ENCODE measurements at places on chromosomes 1 and 21.
A peak's percentile ranks its signal among the peaks of the same experiment; 100 is the strongest.

GRCh38 chr21:46183910-46184624, at the start of gene SPATC1L:
TSS of gene SPATC1L (minus strand) at chr21:46184459. CDS start at chr21:46182816, 1,643 bp downstream.
- peak; percentile 25 for DNase-seq

GRCh38 chr1:157438146-157438545, 114.2 kb downstream of the FCRL5 start:
- DNase-seq, result no peak

DNA sequence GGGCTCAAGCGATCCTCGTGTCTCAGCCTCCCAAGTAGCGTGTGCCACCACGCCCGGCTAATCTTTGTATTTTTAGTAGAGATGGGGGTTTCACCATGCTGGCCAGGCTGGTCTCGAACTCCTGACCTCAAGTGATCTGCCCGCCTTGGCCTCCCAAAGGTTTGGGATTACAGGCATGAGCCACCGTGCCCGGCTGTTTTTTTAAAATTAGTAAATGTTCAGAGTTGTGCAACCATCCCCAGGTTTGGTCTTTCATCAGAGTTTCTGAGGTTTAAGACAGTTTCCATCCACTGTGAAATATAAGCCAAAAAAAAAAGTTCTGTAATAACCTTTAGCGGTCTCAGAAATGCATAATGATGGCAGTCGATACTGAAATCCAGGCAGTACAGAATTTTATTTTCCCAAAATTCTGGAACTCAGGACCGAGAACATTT, 550 bp upstream of the SYT11 start:
- DNase-seq, result no peak

DNA sequence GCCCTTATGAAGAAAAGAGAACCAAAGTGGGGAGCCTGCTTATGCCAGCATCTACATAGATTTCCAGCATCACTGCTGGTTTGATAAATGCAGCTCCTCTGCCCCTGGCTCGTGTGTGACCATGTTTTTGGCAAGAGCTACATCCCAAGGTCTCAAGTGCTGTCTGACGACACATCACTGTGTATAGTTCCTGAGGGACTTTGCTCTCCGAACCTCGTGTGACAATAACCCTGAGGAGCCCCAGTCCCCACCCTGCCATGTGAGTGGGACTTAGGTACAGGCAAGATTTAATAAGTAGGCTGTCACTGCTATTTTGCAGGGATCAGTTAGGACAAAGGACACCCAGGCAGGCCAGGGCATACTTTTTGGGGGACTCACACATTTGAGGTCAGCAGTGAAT, 28.8 kb upstream of the RERE start:
- DNase-seq, result no peak

GRCh38 chr1:116289193-116289592, 83.9 kb upstream of the ATP1A1 start:
- no peak for DNase-seq

GRCh38 chr21:44848821-44849521, 24.5 kb downstream of the PTTG1IP start:
- no peak for DNase-seq

DNA sequence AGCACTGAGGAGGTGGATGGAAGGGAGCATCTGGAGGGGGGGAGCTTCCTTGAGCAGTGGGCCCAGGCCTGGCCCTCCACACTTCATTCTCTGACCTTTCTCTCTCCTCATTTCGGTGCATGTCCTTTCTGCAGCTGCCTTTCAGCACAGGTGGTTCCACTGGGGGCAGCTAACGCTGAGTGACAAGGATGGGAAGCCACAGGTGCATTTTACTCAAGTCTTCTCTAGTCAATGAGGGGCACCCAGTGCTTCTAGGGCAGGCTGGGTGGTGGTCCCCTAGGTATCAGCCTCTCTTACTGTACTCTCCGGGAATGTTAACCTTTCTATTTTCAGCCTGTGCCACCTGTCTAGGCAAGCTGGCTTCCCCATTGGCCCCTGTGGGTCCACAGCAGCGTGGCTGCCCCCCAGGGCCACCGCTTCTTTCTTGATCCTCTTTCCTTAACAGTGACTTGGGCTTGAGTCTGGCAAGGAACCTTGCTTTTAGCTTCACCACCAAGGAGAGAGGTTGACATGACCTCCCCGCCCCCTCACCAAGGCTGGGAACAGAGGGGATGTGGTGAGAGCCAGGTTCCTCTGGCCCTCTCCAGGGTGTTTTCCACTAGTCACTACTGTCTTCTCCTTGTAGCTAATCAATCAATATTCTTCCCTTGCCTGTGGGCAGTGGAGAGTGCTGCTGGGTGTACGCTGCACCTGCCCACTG, 43.2 kb downstream of the YARS1 start:
- DNase-seq, result no peak

GRCh38 chr1:27623327-27624212, 11.4 kb downstream of the FGR start:
- no peak for DNase-seq

DNA sequence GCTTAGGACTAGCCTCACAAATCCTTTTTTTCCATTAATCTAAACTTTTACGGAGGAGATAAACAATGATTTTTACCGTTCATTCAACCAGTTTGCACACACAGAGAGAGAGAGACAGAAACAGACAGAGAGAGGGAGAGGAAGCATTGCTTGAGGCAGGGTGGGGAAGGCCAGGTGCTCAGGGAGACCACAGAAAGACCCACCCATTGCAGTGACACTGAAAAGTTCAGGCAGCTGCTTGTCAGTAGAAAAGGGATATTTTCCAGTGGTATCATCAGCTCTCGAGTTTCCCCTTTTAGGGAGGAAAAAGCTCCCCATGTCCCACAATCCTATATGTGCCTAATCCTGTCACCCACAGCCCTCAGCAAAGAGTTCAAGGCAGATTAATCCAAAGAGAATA, 27.2 kb downstream of the TCP10L start:
- DNase-seq, result no peak

- DNase-seq, result no peak
Measured at GRCh38 chr1:174534789-174535188, 87.0 kb downstream of the GPR52 start.

GRCh38 chr1:209433649-209434031, 149.9 kb upstream of the CAMK1G start:
- DNase-seq, result no peak

DNA sequence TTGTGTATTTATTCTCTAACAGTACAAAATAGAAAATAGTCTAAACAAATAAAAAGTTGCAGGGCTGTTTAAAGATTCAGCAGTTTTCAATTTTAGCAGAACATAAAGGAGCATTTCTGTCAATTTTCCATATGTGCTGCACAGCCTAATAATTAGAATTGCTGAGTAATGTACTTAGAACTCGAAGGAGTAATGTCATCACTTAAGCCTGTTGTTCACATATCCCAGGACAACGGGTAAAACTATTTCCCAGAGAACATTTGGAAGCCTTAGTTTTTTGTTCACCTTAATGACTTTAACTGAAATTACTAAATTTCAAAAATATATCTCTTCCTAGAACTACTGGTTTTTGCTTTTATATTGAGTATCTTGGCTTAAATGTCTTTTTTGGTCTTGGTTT, 81.6 kb downstream of the ZP4 start:
- DNase-seq, result no peak

DNA sequence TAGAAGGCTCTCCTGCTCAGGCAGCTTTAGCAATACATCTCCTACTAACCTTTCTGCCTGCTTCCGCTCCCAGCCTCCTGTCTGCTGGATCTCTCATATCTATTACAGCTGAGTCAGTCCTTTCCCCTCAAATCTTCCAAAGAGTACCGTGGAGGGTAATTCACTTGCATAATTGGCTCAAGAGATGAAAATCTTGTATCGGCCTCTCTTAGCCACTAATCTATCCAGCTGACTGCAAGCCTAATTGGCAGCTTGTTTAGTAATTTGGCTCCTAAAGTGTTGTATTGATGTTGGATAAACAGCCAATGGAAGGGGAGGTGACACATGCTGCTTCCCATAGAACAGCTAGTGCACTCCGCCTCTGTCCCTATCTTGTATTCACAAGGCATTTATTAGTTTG, 195.7 kb downstream of the GPATCH2 start:
- no peak for DNase-seq

- DNase-seq, result no peak
Measured at GRCh38 chr1:244254467-244254866, 197.2 kb downstream of the ADSS2 start.

DNA sequence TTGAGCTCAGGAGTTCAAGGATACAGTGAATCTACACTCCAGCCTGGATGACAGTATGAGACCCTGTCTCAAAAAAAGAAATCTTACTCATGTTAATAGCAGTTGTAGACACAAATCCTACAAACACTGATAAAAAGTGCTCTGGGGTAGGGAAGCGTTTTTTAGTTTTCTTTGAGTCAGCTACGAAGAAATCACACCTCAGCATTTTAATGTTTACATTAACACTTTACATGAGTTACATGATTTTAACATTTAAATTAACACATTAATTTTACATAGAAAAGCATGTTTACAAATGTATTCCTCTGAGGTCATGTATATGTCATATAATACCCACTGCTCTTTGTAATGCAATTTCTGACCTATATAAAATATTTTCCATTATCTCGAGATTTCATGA, 419.2 kb downstream of the DPYD start:
- DNase-seq, result no peak

DNA sequence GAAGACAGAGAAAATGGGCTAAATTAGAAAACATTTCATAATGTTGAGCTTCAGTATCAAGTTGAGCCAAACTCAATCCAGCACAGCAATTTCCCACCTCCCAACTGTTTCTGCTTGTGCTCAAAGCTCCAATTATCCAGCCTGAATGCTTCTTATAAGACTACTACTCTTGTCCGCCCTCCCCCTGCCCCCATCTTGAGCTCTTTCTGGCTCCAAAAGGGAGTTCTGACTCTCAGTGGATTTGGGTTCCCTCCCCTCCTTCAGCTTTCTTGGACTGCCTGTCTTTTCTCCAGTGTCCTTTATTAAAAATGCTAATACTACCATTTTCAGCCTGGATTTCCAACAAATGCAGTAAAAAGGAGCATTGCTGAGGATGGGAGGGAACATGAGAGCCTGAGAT, 174.8 kb downstream of the ASTN1 start:
- peak; percentile 4 for DNase-seq

- DNase-seq, result no peak
Measured at GRCh38 chr1:202952818-202953217, 5.3 kb downstream of the ADIPOR1 start.

GRCh38 chr1:172277275-172277674, 143.2 kb upstream of the C1orf105 start:
- no peak for DNase-seq

DNA sequence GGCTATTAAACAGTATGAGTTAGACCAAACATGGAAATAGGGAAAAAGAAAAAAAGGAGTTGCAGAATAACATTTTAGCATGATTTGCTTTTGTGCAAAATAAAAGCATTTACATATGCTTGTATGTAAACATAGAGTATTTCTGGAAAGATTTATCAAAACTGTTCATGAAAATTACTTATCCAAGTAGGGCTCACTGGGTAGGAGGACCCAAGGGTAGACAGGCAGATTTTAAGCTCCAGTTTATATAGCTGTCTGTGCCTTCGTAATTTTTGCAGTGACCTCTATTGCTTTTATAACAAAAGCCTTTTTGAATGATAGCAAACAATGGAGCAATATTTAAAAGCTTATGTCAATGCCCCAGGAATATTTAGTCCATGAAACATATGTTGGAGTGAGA, 228.8 kb upstream of the IRF2BP2 start:
- no peak for DNase-seq

GRCh38 chr1:41281334-41281733, 39.2 kb upstream of the SCMH1 start:
- DNase-seq, result no peak

DNA sequence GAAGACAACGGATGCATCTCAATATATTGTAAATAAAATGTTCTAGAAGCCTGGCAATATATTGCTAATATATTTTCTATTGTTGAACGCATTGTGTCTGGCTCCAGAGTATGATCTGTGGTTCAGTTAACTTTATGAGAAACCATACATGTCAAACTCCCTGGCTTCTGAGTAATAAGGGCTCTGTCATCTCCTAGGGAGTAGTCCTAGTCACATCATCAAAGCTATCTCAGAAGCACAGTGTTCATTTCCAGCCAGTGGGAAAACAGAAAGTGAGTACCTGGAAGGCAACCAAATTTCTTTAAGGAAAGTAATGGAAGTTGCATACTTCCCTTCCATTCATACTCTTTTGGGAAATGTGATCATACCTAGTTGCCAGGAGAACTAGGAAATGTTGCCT, 27.0 kb upstream of the ST6GALNAC5 start:
- DNase-seq, result no peak

- no peak for DNase-seq
Measured at GRCh38 chr1:19936061-19936750, 12.8 kb upstream of the PLA2G2E start.

- no peak for DNase-seq
Measured at GRCh38 chr1:22662318-22662717, 9.3 kb downstream of the C1QB start.

DNA sequence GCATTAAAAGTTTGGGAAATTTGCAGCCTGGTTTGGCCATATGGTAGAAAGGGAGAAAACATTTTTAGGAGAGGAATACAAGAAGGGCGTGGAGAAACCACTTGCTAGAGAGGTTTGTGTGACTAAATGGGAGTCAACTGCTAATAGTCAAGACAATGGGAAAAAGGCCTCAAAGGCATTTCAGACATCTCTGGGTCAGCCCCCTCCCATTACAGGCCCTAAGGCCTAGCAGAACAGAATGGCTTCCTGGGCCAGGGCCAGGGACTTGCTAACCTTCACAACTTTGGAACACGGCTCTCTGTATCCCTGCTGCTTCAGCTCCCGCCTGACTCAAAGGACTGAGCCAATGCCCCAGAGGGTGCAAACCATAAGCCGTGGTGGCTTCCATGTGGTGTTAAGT, 752.3 kb upstream of the ADAMTS5 start:
- DNase-seq, result no peak

GRCh38 chr1:112716133-112716720, 1.1 kb upstream of the PPM1J start:
- DNase-seq, result no peak

- peak; percentile 86 for DNase-seq
Measured at GRCh38 chr21:46285761-46286647, at the start of gene YBEY. TSS of gene YBEY (plus strand) at chr21:46286342. CDS start at chr21:46286914, 572 bp downstream.

- DNase-seq, result no peak
Measured at GRCh38 chr1:179141592-179142251, 59.9 kb downstream of the TOR3A start.

DNA sequence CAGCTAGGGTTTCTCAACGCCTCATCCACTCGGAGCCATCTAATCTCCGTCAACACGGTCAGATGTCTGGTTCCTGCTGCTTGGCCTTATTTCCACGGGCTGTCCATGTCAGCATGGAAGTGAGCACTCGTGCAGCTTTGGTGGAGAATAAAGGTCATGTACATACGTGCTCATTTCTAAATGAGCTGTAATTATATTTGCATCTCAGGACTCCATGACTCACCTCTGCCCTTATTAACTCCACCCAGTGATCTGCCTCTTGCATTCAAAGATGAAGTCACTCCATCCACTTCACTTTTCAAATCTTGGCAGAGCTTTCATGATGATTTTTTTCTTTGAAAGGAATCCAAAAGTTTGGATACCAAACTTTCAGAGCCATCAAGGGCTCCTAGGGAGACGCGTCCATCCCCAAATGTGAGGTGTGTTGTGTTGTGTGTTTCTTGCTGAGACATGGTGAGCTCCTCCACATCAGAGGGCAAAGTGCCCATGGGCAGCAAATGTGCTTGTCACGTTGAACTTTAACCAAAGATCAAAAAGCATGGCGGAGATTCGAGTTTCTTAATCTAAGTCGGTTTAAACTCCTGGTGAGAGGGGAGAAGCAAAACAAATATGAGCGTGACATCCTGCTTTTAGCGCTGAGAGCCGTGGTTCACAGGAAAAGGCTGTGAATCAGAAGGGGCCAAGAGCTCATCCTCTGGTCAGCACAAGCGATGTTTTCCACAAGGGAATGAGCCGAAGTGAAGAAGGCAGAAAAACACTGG, 68.6 kb upstream of the ERRFI1 start:
- DNase-seq, result no peak
